ENCODE measurements at places on chromosomes 6 and 20.

- no peak for DNase-seq
Measured at GRCh38 chr6:36035225-36035624, 7.6 kb downstream of the MAPK14 start.

GRCh38 chr6:17116117-17116440, 14.2 kb downstream of the STMND1 start:
- DNase-seq, result no peak

DNA sequence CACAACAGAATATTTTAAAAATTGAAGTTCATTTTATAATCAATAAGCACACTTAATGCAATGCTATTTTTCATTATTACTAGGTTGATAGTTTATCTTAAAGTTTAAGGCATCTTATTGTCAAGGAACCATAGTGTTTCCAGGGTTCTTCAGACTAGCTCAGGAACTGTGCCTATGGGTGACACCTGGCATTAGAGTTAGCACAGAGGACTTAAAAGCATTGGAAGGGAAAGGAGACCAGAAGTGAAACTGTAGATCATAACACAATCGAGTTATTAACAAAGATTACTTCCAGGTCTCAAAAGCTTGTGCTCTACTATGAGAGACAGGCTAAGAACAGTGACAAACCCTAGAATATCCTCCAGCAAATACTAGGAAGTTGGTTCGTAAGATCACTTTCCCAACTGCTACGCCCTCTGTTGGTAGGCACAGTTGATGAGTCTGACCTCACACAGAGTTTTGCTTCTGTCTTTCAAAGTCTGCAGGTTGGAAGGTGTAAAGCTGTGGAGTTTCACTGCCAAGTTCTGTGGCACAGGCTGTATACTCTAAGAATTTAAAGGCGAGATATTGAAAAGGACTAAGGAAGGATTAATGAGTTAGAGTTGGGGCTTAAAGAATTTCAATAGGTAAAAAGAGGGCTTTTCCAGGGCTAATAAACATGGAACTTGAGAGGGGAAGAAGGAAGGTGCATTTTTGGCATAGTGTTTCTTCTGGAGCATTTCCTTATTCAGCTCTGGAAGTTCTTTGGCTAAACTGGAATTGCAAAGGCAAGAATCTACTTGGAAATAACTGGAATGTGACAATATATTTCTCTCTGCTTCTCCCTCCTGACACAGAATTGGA, 531.3 kb upstream of the JAG1 start:
- peak; percentile 65 for DNase-seq

- DNase-seq, result peak; percentile 79
Measured at GRCh38 chr6:27668442-27669294, 195.8 kb upstream of the ZNF184 start.

GRCh38 chr6:144158133-144158532, 7.8 kb downstream of the STX11 start:
- peak; percentile 99 for DNase-seq

DNA sequence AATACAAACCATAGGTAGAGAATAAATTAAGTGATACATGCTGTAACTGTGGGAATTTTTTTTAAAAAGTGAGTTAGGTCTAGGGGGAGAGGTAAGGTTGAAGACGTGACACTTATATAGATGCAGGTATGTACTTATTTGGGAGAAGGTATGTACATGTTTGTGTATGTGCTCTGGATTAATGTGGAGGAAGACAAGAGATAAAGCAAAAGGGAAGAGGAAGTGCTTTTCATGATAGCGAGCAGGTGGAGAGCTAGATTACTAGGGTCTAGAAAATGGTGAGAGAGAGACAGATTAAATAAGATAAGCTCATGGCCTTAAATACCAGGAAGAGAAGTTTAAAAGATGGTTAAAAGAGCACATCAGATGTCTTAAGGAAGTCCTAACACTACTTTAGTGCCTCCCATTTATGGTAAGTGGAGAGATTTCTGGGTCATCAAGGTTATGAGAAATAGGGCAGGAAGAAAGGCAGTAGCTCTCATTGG, 92.5 kb downstream of the MAN1A1 start:
- no peak for DNase-seq

GRCh38 chr20:20407891-20408805, 40.2 kb downstream of the INSM1 start:
- peak; percentile 8 for DNase-seq

GRCh38 chr6:50807035-50807434, 11.6 kb upstream of the TFAP2B start:
- DNase-seq, result no peak

DNA sequence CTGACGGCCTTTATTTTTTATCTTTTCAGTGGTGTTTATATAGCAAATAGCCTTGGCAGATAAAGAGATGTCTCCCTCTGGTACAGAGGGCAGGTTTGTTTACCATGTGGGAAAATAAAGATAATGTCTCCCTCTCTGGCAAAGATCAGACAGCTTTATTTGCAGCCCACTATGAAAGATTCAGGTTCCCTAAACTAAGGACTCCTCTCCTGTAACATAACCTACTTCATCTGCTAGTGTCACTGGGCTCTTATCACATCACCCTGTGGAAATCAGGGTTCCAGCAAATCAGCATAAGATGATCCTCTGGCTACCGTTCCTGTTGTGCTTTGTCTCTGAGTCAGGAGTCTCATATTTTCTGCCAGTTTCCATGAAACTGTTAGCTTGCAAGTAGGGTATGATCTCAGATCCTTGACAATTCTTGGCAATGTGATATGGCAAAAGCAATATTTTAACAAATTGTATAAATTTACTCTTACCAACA, 3.1 kb downstream of the FBXL4 start:
- no peak for DNase-seq

GRCh38 chr20:62537649-62538292, 62.0 kb upstream of the GATA5 start:
- DNase-seq, result no peak

GRCh38 chr6:149545258-149545753, 537 bp downstream of the PPIL4 start:
- DNase-seq, result peak; percentile 75

- no peak for DNase-seq
Measured at GRCh38 chr6:3077430-3077829, 9.1 kb downstream of the RIPK1 start.

DNA sequence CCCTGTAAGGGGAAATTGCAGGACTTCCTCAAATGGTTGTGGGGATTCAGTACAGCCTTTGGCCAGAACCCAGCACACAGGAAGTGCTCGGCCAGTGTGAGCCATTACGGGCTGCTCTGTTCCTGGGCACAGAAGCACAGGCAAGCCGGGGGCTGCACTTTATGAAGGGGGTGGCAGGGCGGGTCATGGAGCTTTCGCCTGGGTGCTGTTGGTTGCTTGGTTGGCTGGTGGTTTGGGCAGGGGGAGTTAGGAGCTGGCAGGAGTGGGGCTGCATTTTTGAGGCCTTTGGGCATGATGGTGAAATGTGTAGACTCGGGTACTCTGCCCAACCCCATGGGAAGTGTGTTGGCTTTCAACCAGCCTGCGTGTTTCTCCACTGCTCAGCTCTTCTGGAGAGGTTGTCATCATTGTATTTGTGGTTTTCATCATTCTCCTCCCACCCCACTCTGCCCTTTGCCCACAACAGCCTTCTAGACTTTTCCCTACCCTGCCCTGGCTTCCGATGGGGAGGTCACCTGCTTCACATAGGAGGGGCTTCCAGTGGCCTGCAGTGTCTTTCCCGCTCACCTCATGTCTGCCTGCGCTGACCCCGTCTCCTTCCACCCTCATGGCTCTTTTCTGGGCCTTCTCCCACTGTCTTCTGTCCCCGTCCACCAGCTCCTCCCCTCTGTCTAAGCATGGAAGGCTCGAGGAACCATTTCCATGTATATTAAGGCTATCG, 16.1 kb upstream of the RBM38 start:
- DNase-seq, result no peak

GRCh38 chr6:157848693-157849092, 25.6 kb downstream of the SNX9 start:
- no peak for DNase-seq

DNA sequence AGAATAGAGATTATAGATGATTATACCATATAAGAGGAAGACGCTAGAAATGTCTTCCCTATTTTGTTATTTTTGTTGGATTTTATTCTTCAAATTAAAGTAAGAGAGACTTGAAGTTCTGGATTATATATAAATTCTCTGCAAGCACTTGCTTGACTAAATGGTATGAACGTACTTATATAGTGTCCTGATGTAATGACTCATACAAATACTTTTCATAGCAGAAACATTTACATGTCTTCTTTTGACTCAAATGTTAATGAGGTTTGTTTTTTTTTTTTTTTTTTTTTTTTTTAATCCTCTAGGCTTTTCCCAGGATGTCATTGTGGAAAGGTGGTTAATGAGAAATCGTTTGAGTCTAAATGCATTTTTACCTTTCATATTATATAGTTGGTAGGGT, 55.0 kb downstream of the PDE7B start:
- peak; percentile 80 for DNase-seq

DNA sequence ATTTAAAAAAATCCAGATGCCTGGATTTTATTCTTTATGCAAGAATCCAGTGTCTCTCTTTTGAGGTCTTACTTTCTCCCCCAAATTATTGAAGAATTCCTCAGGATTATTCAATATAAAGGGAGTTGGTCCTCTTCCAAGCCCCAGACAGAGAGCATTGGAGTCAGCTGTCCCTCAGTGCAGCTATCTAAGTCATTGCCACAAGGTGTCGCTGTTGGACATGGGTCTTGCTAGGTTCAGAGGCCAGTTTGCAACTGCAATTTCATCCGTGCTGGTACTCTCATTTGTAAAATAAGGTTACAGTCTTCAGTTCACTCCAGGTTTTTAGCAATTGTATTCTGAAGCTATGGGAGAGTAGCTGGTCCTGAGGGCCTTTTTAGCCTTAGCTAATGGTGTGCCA, 27.8 kb downstream of the CCN2 start:
- peak; percentile 68 for DNase-seq

DNA sequence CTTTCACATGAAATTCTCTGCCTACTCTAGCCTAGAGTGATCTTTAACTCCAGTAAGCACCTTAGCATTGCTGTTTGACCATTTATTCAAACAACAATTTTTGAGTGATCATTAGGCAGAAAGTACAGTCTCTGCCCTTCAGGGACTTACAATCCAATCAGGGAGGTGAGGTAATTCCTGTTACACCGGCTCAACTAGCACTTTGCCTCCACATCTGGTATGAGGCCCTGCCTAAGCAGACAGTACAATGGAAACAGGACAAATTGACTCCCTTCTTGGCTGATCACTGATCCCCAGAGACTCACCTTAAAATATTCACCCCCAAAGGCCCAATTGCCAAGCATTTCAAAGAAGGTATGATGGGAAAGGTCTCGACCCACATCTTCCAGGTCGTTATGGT, 1.4 kb downstream of the AARS2 start:
- no peak for DNase-seq

GRCh38 chr20:63164484-63165355, 51.2 kb downstream of the YTHDF1 start:
- DNase-seq, result no peak

DNA sequence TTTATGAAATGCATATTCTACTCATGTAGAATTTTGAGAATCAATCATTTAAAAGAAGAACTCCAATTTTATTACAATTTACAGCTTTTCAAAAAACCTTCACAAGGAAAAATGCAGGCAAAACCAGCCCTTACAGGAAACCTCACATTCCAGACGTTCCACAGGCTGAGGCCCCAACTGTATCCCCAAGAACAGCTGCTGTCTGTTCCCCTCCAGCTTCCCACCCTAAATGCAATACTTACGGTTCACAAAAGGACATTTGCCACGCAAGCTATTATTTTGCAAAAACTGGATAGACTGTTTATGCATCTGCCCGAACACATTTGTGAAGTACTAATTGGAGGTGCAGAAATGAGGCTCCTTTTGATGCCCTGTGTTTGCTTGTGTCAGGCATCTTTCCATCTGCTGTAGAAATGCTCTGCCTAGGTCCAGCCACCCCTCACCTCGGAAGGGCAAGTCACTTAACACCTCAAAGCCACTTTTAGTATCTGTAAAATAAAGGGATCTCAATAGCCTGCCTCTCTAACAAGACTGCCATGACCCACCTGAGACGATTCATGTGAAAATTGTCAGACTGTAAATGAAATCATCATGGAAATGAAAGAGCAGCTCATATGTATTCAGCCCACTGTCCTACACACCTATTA, 26.5 kb downstream of the PDE10A start:
- peak; percentile 17 for DNase-seq

GRCh38 chr6:113464960-113465359, 392.2 kb upstream of the MARCKS start:
- DNase-seq, result peak; percentile 76

Measured in fibroblast of skin of scalp (primary cell).